ENCODE measurements at places on chromosomes 5 and 9.

DNA sequence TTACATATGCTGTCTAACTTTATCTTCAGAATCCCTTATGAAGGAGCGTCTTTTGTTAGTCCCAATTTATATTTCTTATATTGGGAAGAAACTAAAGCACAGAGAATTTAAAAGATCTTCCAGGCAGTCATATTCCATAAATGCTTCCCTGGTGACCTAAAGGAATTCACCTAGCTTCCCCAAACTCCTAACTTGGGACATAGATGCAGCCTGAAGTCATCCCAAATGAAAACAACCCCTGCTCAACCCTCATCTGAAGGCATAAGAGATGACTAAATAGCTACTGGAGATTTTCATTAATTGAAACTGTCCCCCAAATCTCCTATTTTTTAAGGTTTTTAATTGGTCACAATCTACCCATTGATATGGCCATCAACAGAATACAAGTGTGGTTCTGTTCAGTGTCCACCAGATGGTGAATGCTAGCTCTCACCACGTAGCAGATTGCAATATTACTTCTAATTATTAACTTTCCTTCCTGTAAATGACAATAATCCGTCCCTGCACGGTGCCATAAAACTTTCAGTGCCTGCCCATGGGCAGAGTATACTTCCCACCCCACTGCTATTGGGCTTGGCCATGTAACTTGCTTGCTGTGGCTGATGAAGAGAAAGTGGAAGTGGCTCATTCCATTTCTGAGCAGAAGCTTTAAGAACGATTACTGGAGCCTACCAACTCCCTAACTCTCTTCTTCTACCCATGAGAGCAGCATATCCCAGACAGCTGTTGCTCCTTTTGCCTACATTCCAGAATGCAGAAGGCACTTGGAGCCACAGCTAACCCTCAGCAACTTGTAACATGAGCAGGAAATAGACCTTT is 18.7 kb downstream of the PRUNE2 start:
- no peak for DNase-seq

DNA sequence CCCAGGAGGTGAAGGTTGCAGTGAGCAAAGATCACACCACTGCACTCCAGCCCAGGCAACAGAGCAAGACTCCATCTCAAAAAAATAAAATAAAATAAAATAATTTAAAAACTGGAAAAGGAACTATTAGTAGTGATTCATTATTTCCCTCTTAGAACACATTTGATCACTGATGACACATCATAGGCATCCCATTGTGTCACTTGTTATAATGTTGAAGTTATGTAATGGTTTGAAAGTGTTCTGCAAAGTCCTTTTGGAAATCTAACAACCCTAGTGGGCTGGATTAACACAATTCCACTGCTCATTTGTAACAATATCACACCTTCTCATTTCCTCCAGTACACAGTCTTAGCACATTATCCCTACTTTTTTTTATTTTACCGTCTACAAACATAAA is 81.8 kb upstream of the LMNB1 start:
- no peak for DNase-seq

- no peak for DNase-seq
Measured at GRCh38 chr9:6076851-6077250, 61.4 kb upstream of the RANBP6 start.

GRCh38 chr9:120926397-120926928 is at the start of gene TRAF1:
TRAF1 (minus strand) TSS chr9:120926796; CDS start chr9:120926075, 721 bp downstream.
- DNase-seq: no peak

- no peak for DNase-seq
Measured at GRCh38 chr9:75023846-75024245, 4.2 kb downstream of the CARNMT1 start.

- no peak for DNase-seq
Measured at GRCh38 chr9:134937164-134937555, 19.4 kb upstream of the FCN1 start.

GRCh38 chr5:1217596-1218206 is 7.5 kb upstream of the SLC6A18 start:
- no peak for DNase-seq

DNA sequence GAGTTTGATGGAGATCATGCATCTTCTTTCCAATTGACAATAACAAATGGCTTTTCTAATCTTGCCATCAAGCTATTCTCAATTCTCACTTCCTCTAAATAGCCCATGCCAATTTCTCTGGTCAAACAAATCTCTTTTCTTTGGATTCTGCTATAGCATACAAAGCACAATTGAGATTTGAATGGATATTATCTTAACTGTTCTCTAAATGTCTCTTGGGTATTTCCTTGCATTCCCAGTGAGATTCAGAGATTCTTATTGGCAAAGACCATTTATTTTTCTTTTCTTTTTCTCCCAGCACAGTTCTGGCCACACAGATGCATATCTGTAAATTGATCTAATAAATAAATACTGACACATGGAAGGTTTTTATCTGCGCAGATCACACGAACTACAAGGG is at the start of gene OR1N2:
Gene OR1N2 (plus strand): TSS at position 301 of the 400 bp plus-strand sequence. CDS start 100 bp downstream, outside the sequence.
- DNase-seq: no peak

DNA sequence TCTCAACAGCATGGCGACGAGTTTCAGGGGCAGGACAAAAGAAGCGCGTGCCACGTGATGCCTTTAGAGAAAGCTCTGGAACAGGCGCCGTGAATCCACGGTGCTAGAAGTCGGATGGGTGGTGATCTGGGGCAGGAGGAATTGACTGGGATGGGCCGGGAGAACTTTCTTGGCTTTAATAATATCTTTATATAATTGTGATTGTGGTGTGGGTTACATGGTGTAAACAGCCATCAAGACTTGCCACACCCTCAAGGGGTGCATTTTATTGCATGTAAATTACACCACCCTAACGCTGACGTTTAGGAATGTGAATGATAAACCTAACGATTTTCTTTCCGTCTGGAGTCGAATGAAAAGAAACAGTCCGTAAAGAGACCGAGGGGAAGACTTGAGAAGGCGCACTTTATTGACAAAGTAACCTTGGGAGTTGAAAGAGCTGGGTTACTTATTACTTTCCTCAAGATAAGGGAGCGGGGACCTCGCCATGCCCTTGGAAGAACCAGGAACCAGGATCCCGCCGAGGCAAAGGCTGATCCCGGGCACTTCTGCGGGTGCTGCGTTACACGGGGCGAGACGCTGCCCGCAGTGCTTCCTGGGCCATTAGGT is 8.5 kb downstream of the NRARP start:
- no peak for DNase-seq

- no peak for DNase-seq
Measured at GRCh38 chr5:60487885-60488442, 212.0 kb downstream of the DEPDC1B start.

DNA sequence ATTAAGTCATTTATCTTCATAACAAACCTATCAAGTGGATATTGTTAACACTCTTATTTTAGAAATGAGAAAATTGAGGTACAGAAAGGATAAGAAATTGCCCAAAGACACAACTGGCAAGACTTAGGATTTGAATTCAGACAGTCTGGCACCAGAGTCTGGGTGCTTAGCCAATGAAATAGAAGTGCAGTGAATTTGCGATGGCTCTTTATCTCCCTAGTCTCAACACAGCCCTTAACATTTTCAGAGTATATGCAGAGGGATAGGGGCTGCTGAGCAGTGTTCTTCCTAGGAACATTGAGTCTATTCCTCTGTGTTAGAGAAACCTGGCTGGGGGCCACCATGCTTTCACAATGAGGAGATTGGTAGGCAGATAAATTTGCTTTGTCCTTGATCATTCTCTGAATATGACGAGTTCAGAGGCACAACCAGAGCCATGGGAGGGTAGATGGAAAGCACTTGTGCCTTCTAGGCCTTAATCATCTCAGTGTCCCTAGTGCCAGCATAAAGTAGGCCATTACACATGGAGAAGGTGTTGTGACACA is 6.1 kb upstream of the FSD1L start:
- no peak for DNase-seq

Data from GM04504 (cell line).